Esophagus muscularis mucosa (tissue), 4 donors: ENCODE measurements at places on chromosomes 6 and 20. TPM values are rescaled to one million over a fixed set of nuclear protein-coding genes. Genes with fewer than 3 reads are reported as not detected.

NHLRC1 gene
- total RNA-seq, result 1.0 TPM

GDAP1L1 gene
- total RNA-seq, result not detected

C20orf202 gene
- 0.17 TPM for total RNA-seq

BACH2 gene
- 6.0 TPM for total RNA-seq

OPN5 gene
- not detected for total RNA-seq

ULBP3 gene
- total RNA-seq, result 0.65 TPM

NKAIN4 gene
- 0.17 TPM for total RNA-seq

HAO1 gene
- total RNA-seq, result not detected

CMTR1 gene
- 44.5 TPM for total RNA-seq

DEFB124 gene
- total RNA-seq, result not detected

TRIM40 gene
- total RNA-seq, result not detected

SLC24A3 gene
- 4.6 TPM for total RNA-seq
